ENCODE measurements at places on chromosomes 4 and X.

- no peak for DNase-seq
Measured at GRCh38 chr4:125483278-125483677, 168.5 kb downstream of the FAT4 start.

DNA sequence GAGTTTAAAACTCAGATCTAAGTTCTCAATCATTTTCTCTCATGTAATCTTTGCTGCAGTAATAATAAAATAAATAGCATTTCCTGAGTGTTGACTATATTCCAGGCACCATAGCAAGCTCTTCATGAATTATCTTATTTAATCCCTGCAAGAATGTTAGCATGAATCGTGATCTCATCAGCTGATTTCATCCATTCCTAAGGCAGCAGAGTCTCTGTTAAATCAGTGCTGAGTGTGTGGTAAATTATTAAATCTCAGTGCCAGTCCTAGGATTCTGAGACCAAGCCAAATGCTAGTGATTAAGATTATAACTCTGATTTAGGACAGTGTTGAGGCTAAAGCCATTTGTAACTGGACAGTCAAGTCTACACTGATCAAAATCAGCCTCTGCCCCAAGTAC is 240.3 kb upstream of the TAPT1 start:
- DNase-seq: no peak

GRCh38 chr4:89805297-89805696 is 31.7 kb downstream of the SNCA start:
- no peak for DNase-seq

- DNase-seq: no peak
Measured at GRCh38 chrX:13050151-13050550, 5.7 kb upstream of the FAM9C start.

- DNase-seq: no peak
Measured at GRCh38 chr4:108036213-108036612, 46.5 kb downstream of the HADH start.

DNA sequence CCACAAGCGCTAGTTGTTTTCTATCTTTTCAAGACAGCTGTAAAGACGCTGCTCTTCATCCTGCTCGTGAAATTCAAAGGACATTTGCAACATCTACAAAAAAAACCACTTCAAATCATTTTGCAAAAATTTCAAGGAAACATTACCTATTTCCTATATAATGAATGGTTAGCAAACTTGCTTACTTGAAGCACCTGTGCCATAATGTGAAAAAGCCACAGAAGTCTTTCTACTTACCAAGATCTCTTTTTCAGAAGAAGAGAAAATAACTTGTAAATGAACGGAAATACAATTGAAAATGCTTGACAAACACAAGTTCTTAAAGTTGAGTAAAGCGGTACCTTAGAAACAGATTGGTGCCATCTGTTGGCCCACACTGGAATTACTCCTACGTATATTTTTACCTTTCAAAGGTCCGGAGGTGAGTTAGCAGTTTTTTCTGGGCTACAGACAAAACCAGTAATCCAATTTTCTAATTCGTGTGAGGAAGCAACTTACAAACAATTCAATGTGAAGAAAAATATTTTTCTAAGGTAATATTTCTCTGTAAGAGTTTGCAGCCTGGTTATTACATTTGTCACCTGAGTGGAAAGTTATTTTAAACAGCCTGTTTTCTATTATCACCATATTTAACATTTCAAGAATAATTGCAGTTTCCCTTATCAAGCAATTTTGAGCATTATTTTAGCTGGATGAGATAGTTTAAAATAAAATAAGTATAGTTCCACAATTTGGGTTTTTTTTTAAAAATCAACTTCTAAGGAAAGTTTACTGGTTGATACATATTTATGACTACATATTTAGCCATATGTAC is at the start of gene TLR6:
Gene TLR6, minus strand, starts transcription at position 294 of the 814 bp plus-strand sequence. CDS start 27,344 bp downstream, outside the sequence.
- DNase-seq: no peak

DNA sequence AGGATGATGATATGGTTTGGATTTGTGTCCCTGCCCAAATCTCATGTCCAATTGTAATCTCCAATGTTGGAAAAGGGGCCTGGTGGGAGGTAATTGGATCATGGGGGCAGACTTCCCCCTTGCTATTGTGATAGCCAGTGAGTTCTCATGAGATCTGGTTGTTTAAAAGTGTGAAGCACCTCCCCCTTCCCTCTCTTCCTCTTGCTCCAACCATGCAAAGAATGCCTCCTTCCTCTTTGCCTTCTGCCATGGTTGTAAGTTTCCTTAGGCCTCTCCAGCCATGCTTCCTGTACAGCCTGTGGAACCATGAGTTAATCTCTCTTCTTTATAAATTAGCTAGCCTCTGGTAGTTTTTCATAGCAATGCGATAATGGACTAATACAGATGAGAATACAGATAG is 19.7 kb upstream of the ALG13 start:
- no peak for DNase-seq

DNA sequence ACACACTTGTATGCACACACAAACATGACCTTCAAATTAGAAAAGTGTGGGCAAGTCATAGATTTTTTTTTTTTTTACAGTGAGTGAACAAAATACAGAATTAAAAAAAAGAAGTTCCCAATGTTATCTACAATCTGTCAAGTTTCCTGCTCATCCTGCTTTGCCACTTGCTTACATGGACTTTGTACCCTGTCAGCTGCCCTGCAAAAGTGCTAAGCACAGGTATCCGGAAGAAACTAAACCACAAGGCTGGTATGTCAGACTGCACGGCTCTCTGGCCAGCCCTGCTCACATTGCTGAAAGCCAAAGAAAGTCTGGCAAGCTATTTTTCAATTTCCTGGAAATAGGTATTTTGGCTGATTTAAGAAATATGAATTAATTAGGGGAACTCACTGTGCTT is 38.9 kb upstream of the BCLAF3 start:
- no peak for DNase-seq

- DNase-seq: no peak
Measured at GRCh38 chr4:42293967-42294813, 103.1 kb upstream of the SHISA3 start.

- no peak for DNase-seq
Measured at GRCh38 chrX:122591546-122591945, 592.5 kb upstream of the GRIA3 start.

- no peak for DNase-seq
Measured at GRCh38 chrX:70979136-70979762, 48.4 kb upstream of the SLC7A3 start.

- no peak for DNase-seq
Measured at GRCh38 chr4:169202145-169202699, 68.5 kb downstream of the SH3RF1 start.

GRCh38 chrX:45266456-45266855 is 65.8 kb upstream of the DIPK2B start:
- DNase-seq: no peak

DNA sequence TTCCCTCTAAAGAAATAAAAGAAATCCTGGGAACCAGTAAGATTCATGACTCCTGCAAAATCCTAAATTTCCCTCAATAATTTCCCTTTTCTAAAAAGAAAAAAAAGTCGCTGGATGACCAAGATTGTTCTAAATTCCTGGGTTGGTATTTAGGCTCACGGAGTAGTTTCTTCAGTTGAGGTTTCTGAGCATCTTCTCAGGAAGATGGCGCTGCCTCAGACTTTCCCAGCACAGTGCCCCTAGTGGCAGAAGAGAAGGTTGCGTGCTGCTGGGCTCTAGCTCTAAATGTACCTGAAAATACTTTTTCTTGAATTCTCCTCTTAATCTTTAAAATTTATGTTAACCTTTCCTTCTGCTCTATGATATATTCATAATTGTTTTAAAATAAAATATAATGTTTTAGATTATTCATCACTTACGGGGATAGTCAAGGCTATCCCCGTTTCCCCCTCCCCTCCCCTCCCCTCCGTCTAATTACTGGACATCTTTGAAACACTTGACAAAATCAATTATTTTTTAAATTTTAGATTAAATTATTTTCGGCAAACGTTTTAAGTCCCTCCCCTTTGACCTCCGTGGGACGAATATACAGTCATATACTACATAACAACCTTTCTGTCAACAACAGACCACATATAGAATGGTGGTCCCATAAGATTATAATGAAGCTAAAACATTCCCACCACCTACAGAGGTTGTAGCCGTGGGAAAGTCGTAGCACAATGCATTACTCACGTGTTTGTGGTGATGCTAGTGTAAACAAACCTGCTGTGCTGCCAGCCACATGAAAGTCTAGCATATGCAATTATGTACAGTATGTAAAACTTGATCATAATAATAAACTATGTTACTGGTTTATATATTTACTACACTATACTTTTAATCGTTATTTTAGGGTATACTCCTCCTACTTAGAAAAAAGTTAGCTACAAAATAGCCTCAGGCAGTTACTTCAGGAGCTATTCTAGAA is 41.0 kb upstream of the GATB start:
- no peak for DNase-seq

DNA sequence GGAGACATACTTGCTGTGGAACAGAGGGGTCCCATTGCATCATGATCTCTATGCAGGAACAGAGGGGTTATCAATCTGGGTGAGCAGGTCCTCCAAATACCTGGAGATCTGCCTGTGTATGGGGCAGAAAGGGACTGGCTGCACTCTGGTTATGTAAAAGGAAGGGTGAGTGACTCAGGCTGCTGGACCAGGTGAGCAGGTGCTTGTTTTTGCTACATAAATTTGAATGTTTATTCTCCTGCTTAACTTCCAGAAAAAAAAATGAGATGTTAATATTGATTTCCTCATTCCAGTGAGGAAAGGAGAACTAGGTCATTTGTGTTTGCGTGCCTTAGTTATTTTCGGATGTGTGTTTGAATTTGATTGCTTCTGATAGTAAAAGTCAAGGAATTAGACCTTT is 225.8 kb upstream of the TRAM1L1 start:
- no peak for DNase-seq

- DNase-seq: no peak
Measured at GRCh38 chr4:139802931-139803330, 137.3 kb downstream of the MGST2 start.

DNA sequence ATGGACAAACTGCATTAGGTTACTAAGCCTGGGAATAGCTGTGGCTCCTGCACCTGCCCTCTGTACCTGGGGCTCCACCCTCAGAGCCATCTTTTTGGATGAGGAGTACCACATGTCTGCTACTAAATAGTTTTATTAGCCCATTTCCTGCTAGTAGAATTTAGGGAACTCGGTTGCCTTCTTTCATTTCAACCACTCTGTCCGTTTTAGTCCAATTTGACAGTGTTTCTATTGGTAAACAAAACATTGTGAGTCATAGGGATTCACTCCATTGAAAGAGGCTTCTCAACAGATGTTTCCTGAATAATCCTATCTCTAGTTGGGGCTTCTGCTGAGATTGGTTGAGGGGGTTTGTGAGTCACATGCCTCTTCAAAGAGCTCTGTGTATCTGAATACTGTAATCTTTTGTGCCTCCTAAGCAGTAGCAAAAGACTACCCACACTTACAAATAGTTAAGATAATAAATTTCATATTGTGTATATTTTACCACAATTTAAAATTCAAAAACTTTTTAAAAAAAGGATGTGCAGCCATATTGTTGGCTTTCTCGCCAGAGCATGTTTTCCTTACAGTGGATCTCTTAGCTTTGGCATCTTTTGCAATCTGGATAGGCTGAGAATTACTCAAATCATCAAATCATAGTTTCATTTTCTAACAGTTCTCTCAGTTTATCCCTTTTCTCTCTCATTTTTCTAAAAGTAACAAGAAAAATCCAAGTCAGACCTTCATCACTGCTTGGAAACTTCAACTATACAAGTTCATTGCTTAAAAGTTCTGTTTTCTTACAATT is 9.9 kb downstream of the FAM200B start:
- no peak for DNase-seq

GRCh38 chr4:17427991-17428390 is 83.9 kb downstream of the QDPR start:
- DNase-seq: no peak

- peak; percentile 5 for DNase-seq
Measured at GRCh38 chr4:62517716-62518115, 1317.6 kb downstream of the ADGRL3 start.

DNA sequence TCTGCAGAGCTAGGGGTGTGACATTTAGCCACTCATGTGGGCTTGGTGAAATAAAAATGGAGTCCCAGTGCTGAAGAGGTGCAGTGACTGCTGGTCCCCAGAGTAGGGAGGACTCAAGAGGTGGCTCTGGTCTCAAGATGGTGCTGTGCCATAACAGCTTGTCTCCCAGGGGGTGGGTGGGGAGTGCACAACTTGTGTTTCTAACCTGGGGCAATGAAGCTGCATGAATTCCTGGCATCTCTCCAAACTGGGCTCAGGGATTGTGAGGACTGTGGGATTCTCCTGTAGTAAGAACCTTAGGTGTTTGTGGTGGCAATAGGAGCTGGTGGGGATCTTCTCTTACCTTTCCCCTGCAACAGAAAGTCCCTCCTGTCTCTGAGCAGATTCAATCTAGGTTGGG is 278.9 kb upstream of the SFRP2 start:
- no peak for DNase-seq

DNA sequence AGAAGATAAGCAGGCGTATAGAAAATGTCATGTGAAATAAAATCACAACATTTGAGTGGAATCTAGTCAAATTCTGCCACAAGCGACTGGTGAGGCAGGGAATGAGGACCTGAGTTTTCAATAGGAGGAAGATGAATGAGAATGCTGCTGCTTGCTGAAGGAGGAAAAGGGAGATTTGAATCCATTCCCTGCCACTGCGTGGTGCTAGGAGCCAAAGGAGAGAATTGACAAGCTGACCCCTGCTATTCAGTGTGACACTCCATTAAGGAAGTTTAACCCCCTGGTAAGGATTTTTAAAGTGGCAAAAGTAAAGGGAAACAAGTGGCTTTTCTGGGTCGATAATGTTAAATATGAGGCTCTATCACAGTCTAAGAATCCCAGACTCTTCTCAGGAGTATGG is 314.0 kb downstream of the NAF1 start:
- no peak for DNase-seq

- DNase-seq: no peak
Measured at GRCh38 chrX:19964017-19964710, 26.7 kb downstream of the BCLAF3 start.

DNA sequence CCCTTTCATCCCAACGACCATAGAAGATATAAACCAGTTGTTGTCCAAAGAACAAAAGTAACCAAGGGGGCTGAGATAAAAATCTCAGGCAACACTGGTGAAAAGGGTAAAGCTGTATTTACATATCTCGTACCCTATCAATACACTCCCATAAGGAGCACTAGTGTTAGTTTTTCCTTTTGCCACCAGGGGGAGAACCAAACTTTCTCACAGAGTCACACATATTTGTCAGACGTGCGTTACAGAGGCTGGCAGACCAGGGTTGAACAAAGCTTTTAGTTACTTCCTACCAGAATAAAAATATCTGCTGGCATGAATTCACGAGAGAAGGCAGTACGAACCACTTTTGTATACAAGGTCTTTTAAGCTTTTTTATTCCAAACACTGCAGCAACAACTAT is 88.3 kb downstream of the AMELX start:
- no peak for DNase-seq

- no peak for DNase-seq
Measured at GRCh38 chr4:176123710-176124407, 58.2 kb downstream of the WDR17 start.
